ENCODE measurements at places on chromosomes 5 and 9. TPM values are rescaled to one million over a fixed set of nuclear protein-coding genes. Genes with fewer than 3 reads are reported as not detected.

Gene TEK
- 16.1 TPM for polyA plus RNA-seq

Gene DMGDH
- polyA plus RNA-seq = 39.7 TPM

GRCh38 chr5:112290691-112291090 is 128.4 kb downstream of the EPB41L4A start:
- H3K36me3 ChIP-seq = no peaks in the 10 kb centered on the region
- peaks cover 2% of the 10 kb centered on the region for H3K4me1 ChIP-seq
- no peak overlapping the region for H3K27ac ChIP-seq
- H3K27me3 ChIP-seq = no peaks in the 10 kb centered on the region
- H3K4me3 ChIP-seq = no peak overlapping the region
- DNase-seq = no peak

- H3K36me3 ChIP-seq = peaks cover 2% of the 10 kb centered on the region
- peak; percentile 25 for DNase-seq
- no peaks in the 10 kb centered on the region for H3K27me3 ChIP-seq
These were observed 23.9 kb downstream of the AMBP start for GRCh38 chr9:114054191-114054690.

Gene IL11RA
- polyA plus RNA-seq = 17.7 TPM
